ENCODE measurements at places on chromosomes 1 and 21. TPM values are rescaled to one million over a fixed set of nuclear protein-coding genes. Genes with fewer than 3 reads are reported as not detected.

DNA sequence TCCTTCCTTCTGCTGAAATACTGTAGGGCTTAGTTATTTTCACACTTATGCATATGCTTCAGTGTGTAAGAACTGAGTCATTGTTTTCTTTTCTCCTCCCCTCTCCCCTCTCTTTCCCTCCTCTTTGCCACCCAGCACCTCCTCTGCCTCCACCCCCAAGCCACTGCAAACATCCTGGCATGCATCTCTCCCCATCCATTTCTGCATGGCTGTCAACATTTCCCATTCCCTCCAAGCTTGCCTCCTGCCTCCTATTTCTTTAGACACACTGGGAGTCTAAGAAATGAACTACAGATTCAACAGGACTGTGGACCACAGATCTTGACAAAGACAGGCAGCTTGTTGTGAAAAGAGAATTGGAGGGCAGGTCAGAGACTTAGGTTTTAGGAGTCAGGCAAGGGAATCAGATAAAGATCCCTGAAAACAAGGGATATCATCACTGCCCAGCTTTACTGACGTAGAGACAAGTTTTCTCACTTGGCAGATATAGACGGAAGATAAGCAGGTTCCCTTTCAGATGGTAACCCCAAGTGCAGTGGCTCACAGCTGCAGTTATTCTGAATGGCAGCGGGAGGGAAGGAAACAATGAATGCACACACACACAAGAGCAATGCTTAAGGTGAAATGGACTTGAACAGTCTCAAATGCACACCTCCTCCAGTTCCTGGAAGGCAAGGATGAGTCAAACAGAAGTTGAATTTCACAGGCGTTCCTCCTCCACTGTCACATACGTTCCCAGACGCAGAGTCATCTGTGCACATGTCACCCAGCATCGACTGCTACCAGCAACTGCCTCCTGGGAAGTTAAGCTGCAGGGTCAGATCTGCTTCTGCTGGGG is 56.1 kb downstream of the HIVEP3 start:
- H3K4me3 ChIP-seq: no peak overlapping the region
- H3K27me3 ChIP-seq: no peaks in the 10 kb centered on the region
- H3K27ac ChIP-seq: no peak overlapping the region
- no peaks in the 10 kb centered on the region for H3K4me1 ChIP-seq
- DNase-seq: no peak

- H3K27ac ChIP-seq: no peak overlapping the region
- H3K27me3 ChIP-seq: no peaks in the 10 kb centered on the region
- H3K36me3 ChIP-seq: peaks cover 69% of the 10 kb centered on the region
- DNase-seq: no peak
Measured at GRCh38 chr21:41381731-41382130, 19.9 kb downstream of the MX2 start.

GRCh38 chr1:41620365-41621169 is 136.1 kb upstream of the EDN2 start:
- no peaks in the 10 kb centered on the region for H3K27me3 ChIP-seq
- no peak for DNase-seq
- peaks cover 48% of the 10 kb centered on the region for H3K4me1 ChIP-seq
- no peaks in the 10 kb centered on the region for H3K36me3 ChIP-seq
- no peak overlapping the region for H3K27ac ChIP-seq

GRCh38 chr1:153203130-153203529 is at the start of gene LELP1:
TSS of gene LELP1 (plus strand) at chr1:153203430. CDS start at chr1:153204708, 1,278 bp downstream.
- H3K4me3 ChIP-seq: no peak within 1 kb of the TSS
- H3K27me3 ChIP-seq: no peaks in the 10 kb centered on the region
- no peaks in the 10 kb centered on the region for H3K36me3 ChIP-seq
- H3K27ac ChIP-seq: no peak within 1 kb of the TSS

GRCh38 chr1:225469051-225469450 is 41.2 kb upstream of the LBR start:
- no peak overlapping the region for H3K27ac ChIP-seq
- no peaks in the 10 kb centered on the region for H3K27me3 ChIP-seq
- peaks cover 23% of the 10 kb centered on the region for H3K4me1 ChIP-seq
- peak; percentile 66 for DNase-seq
- H3K36me3 ChIP-seq: no peaks in the 10 kb centered on the region
- no peak overlapping the region for H3K4me3 ChIP-seq

- no peak for DNase-seq
- H3K27ac ChIP-seq: no peak overlapping the region
- H3K27me3 ChIP-seq: no peaks in the 10 kb centered on the region
- no peak overlapping the region for H3K4me3 ChIP-seq
- no peaks in the 10 kb centered on the region for H3K36me3 ChIP-seq
Measured at GRCh38 chr21:26351661-26352060, 181.1 kb upstream of the APP start.

- H3K4me3 ChIP-seq: no peak overlapping the region
- DNase-seq: no peak
- H3K27ac ChIP-seq: no peak overlapping the region
- H3K27me3 ChIP-seq: no peaks in the 10 kb centered on the region
Measured at GRCh38 chr1:83764209-83764608, 234.7 kb downstream of the TTLL7 start.

GRCh38 chr1:42732126-42732680 is 7.8 kb downstream of the CLDN19 start:
- no peak overlapping the region for H3K4me3 ChIP-seq
- no peaks in the 10 kb centered on the region for H3K4me1 ChIP-seq
- no peak overlapping the region for H3K27ac ChIP-seq
- no peaks in the 10 kb centered on the region for H3K27me3 ChIP-seq

GRCh38 chr1:224640587-224640986 is 24.5 kb downstream of the CNIH3 start:
- no peak overlapping the region for H3K4me3 ChIP-seq
- DNase-seq: no peak
- no peaks in the 10 kb centered on the region for H3K36me3 ChIP-seq
- H3K27ac ChIP-seq: no peak overlapping the region

- H3K36me3 ChIP-seq: no peaks in the 10 kb centered on the region
- no peak overlapping the region for H3K27ac ChIP-seq
- no peaks in the 10 kb centered on the region for H3K27me3 ChIP-seq
- no peak for DNase-seq
Measured at GRCh38 chr21:27681841-27682240, 715.0 kb upstream of the ADAMTS5 start.

DNA sequence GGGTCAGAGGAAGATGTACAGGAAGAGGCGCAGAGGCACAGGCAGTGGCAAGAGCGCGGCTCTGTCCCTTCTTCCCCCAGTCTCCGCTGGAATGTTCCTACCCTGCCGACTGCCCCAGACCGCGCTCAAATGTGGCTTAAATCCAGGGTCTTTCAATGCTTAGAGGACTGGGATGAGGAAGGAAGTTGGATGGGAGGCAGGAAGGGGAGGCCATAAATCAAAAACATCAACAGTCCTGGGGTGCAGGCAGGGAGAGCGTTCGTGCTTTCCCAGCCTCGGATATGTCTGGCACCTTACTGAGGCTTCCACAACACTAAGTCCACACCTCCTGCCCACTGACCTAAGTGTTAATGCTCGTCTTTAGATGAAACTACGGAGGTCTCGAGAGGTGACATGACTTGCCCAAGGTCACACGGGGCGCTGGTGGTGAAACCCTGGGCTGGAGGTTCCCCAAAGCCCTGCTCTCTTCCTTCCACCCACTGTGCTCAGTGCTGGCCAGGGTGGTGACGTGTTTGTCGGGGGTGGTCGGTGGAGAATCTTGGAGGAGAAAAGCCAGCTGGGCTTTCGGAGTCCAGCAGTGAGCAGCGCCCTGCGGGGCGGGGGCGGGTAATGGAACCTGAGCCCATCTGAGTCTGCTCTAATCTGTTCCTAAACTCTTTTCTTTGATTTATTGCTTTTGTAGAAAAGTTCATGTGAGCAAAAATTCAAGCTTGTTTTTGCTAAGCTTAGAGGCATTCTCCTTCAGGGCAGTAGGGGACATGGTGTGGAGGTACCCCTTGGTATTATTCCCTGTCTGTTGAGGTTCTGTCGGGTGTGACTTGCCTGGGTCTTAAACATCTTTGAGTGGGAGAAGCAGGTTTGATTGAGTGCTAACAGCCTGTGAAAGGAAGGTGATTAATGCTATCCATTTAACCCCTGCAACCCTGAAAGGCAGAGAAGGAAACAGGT is 708 bp downstream of the CDA start:
- H3K4me1 ChIP-seq: peaks cover 5% of the 10 kb centered on the region
- H3K4me3 ChIP-seq: peak overlapping the region; percentile 66
- peak; percentile 88 for DNase-seq

GRCh38 chr1:29368936-29369932 is 132.9 kb downstream of the PTPRU start:
- H3K4me1 ChIP-seq: no peaks in the 10 kb centered on the region
- no peaks in the 10 kb centered on the region for H3K27me3 ChIP-seq
- no peak overlapping the region for H3K4me3 ChIP-seq

GRCh38 chr1:93663208-93663614 is 18.4 kb downstream of the BCAR3 start:
- no peak overlapping the region for H3K4me3 ChIP-seq
- no peaks in the 10 kb centered on the region for H3K27me3 ChIP-seq
- no peaks in the 10 kb centered on the region for H3K4me1 ChIP-seq
- H3K27ac ChIP-seq: no peak overlapping the region
- H3K36me3 ChIP-seq: no peaks in the 10 kb centered on the region
- no peak for DNase-seq

GRCh38 chr1:1052003-1052840 is 21.9 kb downstream of the RNF223 start:
- no peak for DNase-seq
- no peak overlapping the region for H3K4me3 ChIP-seq
- no peaks in the 10 kb centered on the region for H3K4me1 ChIP-seq
- H3K27ac ChIP-seq: no peak overlapping the region

DNA sequence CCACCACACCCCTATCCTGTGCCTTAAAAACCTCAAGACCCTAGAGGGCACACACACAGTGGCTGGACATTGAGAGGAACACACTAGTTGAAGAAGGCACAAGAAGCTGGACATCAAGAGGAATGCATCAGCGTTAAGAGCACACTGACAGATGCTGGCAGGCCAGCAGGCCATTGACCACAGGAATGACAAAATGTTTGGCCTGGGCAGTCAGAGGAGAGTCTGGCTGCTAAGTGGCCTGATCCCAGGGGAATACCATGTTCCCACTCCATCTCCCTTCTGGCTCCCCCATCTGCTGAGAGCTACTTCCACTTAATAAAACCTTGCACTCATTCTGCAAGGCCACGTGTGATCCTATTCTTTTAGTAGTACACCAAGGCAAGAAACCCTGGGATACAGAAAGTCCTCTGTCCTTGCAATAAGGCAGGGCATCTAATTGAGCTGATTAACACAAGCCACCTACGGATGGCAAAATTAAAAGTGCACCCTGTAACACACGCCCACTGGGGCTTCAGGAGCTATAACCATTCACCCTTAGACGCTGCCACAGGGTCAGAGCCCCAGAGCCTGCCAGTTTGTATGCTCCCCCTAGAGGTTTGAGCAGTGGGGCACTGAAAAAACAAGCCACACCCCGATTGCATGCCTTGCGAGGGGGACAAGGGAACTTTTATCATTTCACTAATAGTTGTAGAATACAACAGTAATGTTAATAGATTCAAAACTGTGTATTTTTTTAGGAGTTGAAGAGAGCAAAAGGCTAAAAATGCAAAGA is 1216.1 kb upstream of the NCAM2 start:
- no peaks in the 10 kb centered on the region for H3K36me3 ChIP-seq
- H3K4me1 ChIP-seq: no peaks in the 10 kb centered on the region
- no peaks in the 10 kb centered on the region for H3K27me3 ChIP-seq
- no peak overlapping the region for H3K4me3 ChIP-seq
- H3K27ac ChIP-seq: no peak overlapping the region

GRCh38 chr1:21337454-21337927 is 47.2 kb upstream of the ECE1 start:
- peaks cover 10% of the 10 kb centered on the region for H3K36me3 ChIP-seq
- no peak for DNase-seq
- H3K27me3 ChIP-seq: no peaks in the 10 kb centered on the region
- peaks cover 82% of the 10 kb centered on the region for H3K4me1 ChIP-seq

DNA sequence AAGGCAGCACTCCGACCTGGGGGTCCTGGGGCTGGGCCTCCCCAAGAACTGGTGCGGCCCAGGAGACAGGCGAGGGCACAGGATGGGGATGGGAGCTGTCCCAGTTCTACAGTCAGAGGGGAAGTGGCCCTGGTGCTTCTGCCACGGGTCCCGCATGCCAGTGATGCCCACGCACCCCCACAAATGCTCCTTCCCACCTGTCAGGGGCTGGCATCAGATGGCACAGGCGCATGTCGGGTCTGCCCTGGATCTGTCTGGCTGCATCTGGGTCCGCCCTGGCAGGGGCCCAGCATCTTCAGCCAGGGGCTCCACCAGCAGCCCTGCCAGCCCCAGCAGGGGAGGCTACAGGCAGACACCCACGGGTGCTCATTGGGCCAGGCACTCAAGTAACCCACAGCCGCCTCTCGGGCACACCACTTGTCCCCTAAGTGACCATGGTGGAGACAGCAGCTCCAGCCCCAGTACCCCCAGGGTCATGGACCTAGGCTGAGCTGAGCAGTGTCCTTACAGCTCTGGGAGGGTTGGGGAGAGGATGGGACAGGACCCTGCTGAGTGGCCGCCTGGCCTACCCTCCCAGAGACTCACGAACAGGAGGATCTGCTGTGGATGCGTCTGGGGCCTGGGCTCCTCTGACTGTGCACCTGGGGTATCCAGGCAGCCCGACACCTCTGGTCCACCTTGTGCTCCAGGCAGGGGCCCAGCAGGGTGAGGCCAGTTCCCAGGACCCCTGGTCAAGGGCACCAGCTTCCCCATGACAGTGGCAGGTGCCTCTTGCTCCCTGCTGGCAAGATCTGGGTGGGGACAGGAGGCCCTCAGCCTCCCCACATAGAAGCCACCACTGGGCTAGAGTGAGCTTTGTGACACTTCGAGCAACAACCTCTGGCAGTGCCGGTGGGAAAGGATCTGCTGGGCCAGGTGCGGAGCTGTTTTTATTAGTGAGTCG is 5.4 kb downstream of the SMIM1 start:
- peaks cover 35% of the 10 kb centered on the region for H3K4me1 ChIP-seq
- H3K27ac ChIP-seq: no peak overlapping the region
- H3K4me3 ChIP-seq: no peak overlapping the region
- peaks cover 3% of the 10 kb centered on the region for H3K27me3 ChIP-seq
- peaks cover 40% of the 10 kb centered on the region for H3K36me3 ChIP-seq
- DNase-seq: peak; percentile 74

DNA sequence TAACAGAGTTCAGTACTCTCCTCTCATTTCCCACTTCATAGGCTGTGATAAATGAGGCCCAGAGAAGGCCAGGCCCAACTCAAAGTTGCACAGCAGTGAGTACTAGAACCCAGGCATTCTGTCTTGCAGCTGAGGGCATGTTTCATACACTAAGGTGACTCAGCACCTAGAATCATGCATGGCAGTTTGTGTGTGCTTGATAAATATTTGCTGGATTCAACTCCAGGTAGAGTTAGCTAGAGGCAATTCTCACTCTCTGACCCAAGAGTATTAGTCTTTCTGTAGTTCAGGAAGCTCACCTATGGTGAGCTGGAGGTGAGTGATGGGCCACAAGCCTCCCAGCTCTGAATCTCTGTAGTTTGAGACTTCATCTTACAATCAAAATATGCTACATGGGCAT is 10.7 kb downstream of the NKAIN1 start:
- H3K36me3 ChIP-seq: no peaks in the 10 kb centered on the region
- no peaks in the 10 kb centered on the region for H3K4me1 ChIP-seq
- DNase-seq: no peak
- H3K4me3 ChIP-seq: no peak overlapping the region
- H3K27me3 ChIP-seq: no peaks in the 10 kb centered on the region

Gene S100A10
- total RNA-seq: 57.3 TPM

Gene DMRTA2
- total RNA-seq: not detected

Gene PLXNA2
- 6.7 TPM for total RNA-seq

Gene SLC5A9
- total RNA-seq: 0.51 TPM

Gene BCAR3
- total RNA-seq: 11.0 TPM

Gene ALG14
- 4.8 TPM for total RNA-seq

Gene SHISA4
- total RNA-seq: 8.0 TPM

Gene POU3F1
- 0.21 TPM for total RNA-seq

Gene RGSL1
- total RNA-seq: not detected

Gene RBBP5
- total RNA-seq: 17.6 TPM

Gene FNDC7
- not detected for total RNA-seq
